Stimulated activated CD4-positive, alpha-beta T cell treated with anti-CD3 and anti-CD28 coated beads, Interleukin-15, amount 100 ng/mL, for 1 hour (primary cell): ENCODE measurements at places on chromosomes 13 and 19.

DNA sequence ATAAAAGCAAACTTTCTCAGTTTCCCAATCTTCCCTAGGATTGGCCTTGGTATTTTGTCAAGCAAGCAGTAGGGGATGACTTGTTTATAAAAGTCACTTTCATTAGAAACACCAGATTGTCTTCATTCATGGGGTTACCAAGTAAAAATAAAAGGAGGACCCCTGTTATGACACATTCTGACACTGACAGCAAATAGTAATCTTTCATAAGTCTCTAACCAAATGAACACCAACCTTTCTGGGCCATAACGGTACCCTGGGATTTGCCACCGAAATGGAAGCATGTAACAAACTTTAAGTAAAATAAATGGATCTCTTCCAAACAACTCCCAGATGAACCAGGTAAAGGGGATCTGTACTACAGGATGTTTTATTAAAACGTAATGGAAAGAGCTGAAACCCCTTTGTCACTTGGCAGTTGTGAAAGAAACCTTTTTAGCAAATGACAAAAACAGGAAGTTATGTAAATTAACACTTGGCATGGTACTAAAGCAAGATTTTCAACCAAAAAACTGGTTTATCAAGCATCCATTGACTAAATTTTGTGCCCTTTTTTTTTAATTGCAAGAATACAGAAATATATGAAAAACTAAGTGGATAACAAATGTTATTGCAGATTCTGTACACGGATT lies 335.6 kb downstream of the RBM26 start:
- no peak for DNase-seq

DNA sequence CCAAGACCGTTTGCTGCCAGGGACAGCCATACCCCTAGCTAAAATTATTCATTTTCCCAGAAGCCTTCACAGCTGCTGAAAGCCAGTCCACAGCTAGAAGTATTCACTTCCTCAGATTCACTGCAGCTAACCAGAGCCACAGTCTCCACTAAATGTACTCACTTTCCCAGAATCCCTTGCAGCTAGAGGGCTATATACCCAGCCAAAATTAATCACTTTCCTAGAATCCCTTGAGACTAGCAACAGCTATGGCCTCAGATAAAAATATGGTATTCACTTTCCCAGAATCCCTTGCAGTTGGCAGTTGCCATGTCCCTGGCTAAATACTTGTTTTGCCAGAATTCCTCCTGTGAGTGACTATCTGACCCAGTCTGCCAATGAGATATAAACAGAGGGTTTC lies 13.8 kb upstream of the MEIS3 start:
- DNase-seq: no peak

GRCh38 chr13:36840718-36841250 lies 21.8 kb downstream of the RFXAP start:
- DNase-seq: no peak

GRCh38 chr13:36157480-36157879 lies 26.3 kb upstream of the DCLK1 start:
- DNase-seq: no peak

GRCh38 chr13:88643233-88643632 lies 972.1 kb downstream of the SLITRK5 start:
- DNase-seq: no peak

DNA sequence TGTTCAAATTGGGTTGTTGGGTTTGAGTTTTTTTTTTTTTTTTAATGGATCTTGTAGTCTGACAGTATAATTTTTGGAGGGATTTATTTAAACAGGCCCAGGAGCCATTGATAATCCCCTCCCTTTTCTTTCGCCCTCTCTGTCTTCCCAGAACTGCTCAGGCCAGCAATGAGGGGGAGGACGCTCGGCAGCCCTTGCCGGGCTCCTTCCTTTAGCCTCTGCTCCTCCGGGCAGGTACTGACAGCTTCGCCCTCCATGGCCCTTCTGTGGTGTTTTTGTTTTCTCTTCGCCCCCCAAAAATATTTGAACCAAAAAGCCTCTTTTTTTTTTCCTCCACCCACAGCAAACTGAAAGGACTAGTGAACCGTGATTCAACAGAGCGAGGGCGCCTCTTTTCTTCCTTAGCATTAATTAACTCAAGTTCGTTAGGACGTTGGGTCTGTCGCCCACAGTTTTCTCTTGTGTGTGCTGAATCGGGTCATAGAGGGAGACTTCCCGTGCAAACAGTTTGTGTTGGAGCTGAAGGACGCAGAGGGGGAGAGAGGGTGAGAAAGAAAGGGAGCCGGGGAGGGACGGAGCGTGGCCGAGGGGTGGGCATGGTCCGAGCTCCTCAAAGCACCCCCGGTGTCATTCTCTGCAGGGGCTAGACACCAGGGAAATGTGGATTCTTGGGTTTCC lies 21.5 kb downstream of the NFIX start:
- DNase-seq: no peak

- DNase-seq: peak; percentile 9
Measured at GRCh38 chr19:4523306-4524110, 5.2 kb upstream of the PLIN4 start.

DNA sequence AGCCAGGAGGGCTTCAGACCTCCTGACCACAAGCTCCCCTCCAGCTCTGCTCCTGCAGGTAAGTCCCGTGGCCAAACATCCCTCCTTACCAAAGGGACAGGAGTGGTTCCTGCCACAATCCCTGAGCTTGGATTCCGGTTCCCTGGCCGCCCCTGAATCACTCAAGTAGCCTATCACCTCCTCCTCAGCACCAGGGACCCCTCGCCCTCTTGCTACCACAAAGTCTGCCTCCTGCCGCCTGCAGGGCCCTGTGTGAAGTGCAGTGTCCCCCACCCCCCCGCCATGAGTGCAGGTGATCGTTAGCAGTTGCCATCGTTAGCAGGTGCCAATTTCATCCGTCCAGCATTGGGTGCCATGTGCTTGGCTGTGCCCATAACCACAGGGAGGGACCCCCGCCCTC lies 40.8 kb upstream of the RANBP3 start:
- DNase-seq: no peak
